Endothelial cell (in vitro differentiated cells): ENCODE measurements at places on chromosomes 1 and 21.

GRCh38 chr1:151585622-151586021, 26.2 kb upstream of the SNX27 start:
- DNase-seq = no peak

DNA sequence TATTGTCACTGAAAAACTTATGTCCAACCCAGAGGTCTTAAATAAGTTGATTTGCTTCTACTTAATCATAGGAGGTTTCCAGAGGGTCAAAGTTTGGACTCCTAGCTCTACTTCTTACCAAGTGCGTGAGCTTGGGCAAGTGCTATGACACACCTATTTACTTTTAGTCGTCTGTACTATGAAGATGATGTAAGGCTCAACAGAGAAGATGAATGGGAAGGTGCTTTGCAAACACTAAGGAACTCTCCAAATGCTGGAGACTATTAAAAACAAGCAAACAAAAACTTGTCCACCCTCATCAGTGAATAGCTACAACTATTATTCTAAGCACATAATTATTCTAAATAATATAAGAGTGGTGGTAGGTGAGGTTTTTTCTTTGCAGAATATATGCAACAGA, 232.3 kb upstream of the USP24 start:
- no peak for DNase-seq

GRCh38 chr1:220761688-220762427, 13.7 kb downstream of the MTARC2 start:
- DNase-seq = no peak

DNA sequence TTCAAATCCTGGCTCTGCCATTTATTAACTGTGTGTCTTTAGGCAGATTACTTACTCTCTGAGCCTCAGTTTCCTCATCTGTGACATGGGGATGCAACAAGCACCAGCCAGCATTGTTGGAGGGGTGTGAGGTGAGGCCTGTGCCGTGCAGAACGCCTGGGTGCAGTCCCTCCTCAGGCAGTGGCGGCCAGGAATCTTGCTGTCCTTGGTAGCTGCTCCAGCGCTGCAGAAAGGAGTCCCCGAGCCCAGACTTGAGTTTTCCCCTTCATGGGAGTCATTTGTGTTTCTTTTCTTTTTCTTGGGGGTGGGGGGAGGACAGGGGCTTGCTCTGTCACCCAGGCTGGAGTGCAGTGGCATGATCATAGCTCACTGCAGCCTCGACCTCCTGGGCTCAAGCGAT, 46.6 kb downstream of the DISP3 start:
- no peak for DNase-seq

- no peak for DNase-seq
Measured at GRCh38 chr1:159921700-159922504, 3.4 kb downstream of the TAGLN2 start.

- no peak for DNase-seq
Measured at GRCh38 chr1:235106457-235106856, 22.2 kb downstream of the TOMM20 start.

DNA sequence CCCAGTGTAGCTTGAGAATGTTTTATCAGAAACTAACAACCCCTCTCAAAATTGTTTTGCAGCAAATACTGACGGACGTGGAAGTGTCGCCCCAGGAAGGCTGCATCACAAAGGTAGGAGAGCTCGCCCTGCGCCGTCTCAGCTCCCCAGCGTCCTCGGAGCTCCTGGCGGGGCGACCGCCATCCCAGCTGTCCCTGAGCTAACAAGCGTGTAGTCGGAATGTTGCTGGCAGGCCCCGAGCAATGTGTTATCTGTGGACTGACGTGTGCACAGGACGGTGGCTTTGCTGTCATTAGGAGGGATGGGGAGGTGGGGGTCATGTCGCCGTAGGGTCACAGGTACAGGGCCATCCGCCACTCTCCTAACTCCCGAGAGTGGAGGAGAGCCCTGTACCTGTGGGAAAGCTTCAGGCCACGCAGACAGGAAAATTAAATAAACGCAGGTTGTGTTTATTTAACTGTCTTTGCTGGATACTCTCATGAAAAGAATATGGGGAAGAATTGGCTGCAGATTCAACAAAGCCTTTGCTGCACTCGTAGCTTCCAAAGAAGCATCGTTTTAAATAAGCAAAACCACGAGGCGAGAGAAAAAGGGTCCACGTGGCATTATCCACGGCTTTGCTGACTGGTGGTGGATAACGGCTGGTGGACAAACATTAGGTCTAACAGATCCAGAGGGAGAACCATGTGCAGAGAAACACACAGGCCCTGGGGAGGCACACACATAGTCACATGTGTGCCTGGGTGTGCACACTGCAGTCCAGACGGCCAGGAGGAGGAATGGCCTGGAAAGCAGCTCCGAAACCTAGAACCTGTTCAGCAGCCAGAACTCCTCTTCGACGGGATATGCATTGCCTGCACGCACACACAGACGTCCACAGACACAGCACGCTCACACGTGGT, 175.3 kb downstream of the PRDM16 start:
- DNase-seq = no peak

DNA sequence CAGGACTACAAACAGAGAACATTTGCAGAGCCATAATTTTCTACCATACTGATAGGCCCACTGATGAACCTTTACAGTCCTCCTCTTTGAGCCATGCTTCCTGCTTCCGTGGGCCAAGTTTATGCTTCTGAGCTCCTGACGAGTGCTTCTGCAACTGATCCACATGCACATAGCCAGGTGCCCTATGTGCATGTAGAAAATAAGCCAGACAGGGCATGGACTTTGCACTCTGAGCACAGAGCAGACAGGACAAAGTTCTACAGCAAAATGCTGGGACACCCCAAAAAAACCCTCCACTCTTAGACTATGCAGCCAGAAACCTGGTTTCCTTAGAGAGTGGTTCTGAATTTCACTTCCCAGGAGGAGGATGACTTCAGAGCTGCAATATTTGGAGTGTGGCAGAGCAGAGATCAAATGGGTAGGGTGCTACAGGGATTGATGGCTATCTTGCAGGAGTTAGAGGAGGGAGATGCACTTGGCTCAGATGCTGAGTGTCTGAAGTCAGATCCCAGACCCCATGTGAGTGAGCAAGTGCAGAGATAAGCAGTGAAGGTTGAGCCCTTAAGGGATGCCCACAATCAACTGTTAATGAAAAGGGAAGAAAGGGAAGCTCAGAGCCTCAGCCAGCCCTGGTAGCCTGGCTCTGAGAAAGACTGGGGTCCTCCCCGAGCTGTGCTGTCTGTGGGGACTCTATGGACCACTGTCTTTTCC, 230.9 kb downstream of the DUSP10 start:
- DNase-seq = no peak

DNA sequence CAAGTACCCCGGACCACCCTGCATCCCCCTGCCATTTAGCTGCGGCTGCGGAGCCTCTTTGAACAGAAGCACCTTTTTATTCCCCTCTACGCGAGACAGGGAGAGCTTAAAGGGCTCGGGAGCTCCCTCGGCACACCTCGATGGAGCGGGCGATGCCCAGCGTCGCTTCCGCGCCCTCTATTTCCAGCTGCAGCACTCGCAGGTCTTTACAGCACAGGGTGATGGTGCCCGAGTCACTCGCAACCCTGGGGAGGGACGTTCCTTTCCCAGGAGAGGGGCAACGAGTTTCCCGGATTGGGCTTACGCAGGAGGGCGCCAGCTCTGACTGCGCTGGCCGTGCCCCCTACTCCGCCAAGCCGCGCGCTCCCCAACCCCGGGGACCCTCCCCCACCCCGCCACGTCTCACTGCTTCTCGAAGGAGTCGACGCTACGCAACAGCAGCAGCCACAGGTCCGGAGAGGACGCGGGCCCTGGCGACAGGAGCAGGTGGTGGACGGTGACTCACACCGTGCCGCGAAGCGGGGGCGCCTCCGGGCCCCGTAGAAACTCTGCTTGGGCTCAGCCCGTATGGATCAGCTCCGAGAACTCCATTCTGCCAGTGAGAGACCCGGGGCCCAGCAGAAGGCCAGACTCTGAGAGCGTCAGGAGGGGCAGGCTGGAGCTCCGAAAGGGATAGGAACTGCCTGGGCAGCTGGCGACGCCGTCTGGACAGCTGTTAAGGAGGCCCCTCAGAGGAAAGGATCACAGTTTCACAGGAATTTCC, 5.8 kb upstream of the FAM167B start:
- DNase-seq = peak; percentile 49

GRCh38 chr1:117669572-117669971, 63.7 kb downstream of the TENT5C start:
- no peak for DNase-seq

DNA sequence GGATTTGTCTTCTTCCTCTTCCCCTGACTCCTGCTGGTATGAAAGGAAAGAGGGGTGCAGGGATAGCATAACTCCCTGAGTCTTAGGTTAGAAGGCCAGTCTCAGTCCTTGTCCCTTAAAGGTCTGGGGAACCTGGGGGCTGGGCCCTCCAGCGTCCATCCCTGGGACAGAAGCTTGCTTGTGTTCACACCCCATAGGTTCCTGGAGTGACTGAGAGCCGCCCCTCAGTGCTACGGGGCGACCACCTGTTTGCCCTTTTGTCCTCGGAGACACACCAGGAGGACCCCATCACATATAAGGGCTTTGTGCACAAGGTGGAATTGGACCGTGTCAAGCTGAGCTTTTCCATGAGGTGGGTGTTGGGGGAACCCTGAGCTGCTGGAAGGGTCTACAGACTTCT, 13.1 kb downstream of the RHOC start:
- no peak for DNase-seq

DNA sequence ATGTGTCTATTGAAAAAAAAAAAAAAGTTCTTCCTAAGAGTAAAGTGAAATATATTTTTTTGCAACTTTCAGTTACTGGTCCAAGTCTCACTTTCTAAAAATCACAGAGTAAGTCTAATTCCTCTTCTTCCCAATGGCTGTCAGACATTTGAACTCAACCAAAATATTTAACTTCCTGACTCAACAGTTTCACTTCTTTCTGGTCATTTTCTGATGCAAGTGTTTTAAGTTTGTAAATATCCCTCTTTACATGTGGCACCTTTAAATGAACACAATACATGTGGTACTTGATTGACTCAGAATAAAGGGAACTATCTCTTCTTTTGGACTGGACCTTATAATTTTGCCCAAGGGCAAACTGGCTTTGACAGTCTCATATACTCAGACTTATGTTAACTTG, 76.7 kb downstream of the ASH1L start:
- no peak for DNase-seq

- DNase-seq = no peak
Measured at GRCh38 chr21:37165586-37165985, 92.5 kb downstream of the TTC3 start.

- no peak for DNase-seq
Measured at GRCh38 chr1:167094690-167095089, 815 bp downstream of the STYXL2 start.

- peak; percentile 52 for DNase-seq
Measured at GRCh38 chr21:18951271-18952038, 547.9 kb upstream of the TMPRSS15 start.

DNA sequence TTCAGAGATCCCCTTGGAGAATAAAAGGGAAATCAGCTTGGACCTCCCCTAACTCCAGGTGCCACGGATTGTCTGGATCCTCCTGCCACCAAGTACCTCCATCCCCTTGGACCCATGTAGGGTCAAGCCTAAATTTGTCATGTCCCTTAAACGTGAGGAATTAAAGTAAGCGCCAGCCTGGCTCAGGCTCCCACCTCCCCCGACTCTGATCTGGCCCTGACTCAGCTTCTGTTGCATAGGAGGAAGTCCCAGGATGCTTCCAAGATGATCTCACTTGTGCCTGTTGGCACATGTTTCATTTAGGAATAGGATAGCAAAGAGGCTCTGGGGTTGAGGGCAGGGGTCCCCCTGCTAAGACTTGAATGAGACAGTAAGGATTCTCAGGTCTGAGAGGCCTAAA, 231.9 kb upstream of the JUN start:
- DNase-seq = no peak

- DNase-seq = no peak
Measured at GRCh38 chr21:29168891-29169315, 38.5 kb downstream of the MAP3K7CL start.

- DNase-seq = no peak
Measured at GRCh38 chr1:30670240-30671060, 52.9 kb downstream of the MATN1 start.

DNA sequence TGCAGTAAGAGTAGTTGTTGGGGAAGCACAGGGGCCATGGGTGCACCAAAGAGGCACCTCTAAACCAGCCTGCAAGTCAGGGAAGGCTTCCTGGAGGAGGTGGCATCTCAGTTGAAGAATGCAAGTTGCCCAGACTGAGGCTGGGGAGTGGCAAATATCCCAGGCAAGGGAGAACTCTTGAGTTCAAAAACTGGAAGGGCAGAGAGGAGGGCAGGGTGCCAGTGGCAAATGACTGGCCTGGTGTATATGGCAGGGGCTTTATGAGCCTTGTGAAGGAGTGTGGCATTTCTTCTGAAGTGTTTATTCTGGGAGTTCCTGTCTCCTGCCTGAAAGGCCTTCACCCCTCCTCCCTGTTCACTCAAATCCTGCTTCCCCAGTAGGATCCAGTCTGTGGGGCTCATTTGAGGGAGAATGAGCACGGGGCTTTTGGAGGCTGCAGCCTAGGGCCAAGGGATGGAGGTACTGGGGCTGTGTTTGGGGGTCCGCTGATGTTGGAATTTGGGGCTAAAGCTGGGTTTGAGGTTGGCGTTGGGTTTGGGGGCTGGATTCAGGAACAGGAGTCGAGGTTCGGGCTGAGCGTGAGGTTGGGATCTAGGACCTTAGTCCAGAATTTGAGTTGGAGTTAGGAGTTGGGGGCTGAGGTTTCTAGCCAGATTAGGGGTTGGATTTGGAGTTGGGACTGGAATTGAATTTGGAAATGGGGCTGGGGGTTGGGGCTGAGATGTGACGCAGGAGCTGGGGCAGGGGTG, at the start of gene TMEM125:
TMEM125 (plus strand) TSS at position 357 of the 749 bp plus-strand sequence. CDS start 2,740 bp downstream, outside the sequence.
- no peak for DNase-seq

- no peak for DNase-seq
Measured at GRCh38 chr1:119260506-119260905, 108.1 kb upstream of the HAO2 start.

GRCh38 chr21:32378956-32379355, 13.9 kb downstream of the URB1 start:
- DNase-seq = no peak

DNA sequence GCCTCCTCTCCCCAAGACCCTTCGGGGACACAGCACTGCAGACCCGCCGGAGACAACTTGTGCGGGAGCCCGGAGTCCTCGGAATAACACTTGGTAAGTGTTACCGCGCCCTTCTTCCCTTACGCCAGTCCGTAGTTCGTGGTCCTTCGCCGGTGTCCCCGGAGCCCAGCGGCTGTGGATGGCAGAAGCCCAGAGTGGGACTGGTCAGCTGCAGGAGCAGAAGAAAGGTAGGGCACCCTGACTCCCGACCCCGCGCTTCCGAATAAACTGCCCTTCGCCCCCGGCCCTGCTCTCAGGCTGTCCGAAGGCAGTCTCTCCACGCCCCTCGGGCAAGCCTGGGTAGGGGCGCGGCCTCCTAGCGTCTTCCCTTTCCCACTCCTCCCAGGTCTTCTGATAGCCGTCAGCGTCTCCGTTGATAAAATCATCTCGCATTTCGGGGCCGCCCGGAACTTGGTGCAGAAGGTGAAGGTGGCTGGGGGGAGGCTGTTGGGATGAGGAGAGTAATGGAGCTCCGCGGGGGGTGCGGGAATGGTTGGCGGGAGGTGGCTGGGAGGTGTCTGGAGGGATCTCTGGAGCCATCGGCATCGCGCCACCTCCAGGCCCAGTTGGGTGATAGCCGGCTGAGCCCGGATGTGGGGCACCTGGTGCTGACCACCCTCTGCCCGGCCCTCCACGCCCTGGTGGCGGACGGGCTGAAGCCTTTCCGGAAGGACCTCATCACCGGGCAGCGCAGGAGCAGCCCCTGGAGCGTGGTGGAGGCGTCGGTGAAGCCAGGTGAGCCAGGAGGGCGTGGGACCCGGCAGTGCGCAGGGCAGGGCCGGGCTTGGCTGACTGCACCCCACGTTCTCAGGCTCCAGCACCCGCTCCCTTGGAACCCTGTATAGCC, 4.3 kb downstream of the RUSC1 start:
- peak; percentile 63 for DNase-seq

GRCh38 chr1:157580828-157581210, 17.1 kb downstream of the FCRL4 start:
- DNase-seq = no peak
